SK-N-MC (cell line): ENCODE measurements at places on chromosomes 7 and 10.

GRCh38 chr7:102106625-102107024, 180.0 kb upstream of the SH2B2 start:
- no peak for DNase-seq

DNA sequence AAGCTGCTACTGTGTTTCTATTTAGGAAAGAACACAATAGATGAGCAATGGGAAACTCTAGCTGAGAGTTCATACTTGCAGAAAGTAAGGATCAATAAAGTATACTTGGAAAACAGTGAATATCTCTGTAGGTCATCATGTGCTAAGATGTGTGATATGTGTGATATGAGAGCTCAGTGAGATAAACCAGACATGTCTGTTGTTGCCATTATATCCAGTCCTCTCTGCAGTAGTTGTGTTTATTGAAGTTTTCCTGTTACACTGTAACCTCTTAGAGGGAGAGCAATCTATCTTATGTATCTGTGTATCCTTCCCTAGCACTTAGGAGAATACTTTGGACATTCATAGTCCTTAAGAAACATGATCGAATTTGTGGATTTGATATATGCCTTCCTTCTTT, 19.1 kb downstream of the TRUB1 start:
- no peak for DNase-seq

DNA sequence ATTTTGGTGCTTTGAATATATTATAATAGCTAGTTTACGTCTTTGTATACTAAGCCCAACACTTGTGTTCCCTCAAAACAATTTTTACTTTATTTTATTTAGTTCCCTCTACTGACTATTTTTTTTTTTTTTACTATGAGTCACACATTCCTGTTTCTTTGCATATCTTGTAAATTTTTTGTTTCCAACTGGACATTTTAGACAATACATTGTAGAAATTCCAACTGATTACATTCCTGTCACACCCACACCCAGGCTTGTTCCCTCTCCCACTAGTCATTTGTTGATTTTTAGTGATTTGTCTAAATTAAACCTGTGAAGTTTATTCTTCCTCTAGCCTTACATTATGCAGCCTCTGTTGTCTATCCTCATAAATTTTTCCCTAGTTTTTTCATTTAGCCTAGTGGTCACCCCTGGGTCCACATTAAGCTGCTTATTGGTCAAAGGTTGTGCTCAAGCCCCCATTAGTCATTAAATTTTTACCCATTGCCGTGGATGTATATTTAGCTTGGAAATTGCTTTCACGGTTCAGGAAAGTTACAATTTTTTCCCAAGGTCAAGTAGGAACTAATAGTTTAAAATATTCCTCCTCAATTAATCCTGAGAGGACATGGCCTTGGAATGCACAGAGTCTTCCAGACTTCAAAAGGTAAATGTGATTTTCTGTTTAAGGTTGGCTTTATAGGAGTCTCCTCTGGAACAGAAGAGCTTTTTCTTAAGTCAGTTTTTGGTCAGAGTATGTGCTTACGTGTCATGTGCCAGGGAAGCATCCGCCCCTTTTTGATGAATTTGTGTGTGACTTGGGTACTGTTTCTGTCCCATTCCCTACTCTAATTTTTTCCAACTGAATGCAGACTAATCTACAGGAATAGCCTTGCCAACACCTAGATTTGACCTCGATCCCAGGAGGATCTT, 207.6 kb upstream of the TMEM72 start:
- DNase-seq, result no peak

GRCh38 chr7:39085590-39086049, 107.9 kb downstream of the POU6F2 start:
- no peak for DNase-seq

DNA sequence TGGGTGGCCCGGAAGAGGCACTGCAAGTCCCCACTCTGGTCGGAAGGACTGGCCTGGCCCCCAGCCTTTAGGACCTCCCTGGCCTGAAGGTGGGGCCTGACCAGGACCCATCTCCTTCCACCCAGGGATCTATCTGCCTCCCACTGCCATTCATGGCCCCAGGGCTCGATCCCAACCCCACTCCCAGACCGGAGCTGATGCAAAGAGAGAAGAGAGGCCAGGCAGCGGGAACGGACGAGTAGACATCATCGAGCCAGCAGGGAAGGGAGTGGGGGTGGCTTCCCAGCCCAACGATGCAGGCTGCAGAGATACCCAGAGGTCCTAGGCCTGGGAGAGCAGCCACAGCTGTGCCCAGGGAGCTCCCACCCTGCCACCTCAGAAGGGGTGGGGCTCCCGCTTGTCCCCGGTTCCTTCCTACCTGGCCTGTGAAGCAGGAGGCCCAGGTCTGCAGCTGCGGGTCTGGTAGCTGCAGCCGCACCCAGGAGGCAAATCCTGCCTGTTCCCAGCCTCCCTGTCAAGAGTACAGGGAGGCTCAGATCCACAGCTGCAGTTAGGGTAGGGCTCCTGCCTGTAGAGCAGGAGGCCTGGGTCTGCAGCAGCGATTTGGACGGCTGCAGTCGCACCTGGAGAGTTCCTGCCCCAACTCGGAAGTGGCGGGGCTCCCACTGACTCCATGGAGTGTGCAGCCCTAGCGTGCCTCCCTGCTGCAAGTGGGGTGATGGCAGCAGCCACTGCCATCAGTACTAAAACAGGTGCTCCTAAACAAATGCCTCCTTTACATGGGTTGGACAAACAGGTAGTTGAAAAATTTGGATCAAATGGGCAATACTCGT, 1151.0 kb upstream of the PHF14 start:
- no peak for DNase-seq

- DNase-seq, result no peak
Measured at GRCh38 chr7:19161671-19162070, 16.4 kb upstream of the FERD3L start.

GRCh38 chr7:19116121-19117090, 1.0 kb downstream of the TWIST1 start:
- no peak for DNase-seq

DNA sequence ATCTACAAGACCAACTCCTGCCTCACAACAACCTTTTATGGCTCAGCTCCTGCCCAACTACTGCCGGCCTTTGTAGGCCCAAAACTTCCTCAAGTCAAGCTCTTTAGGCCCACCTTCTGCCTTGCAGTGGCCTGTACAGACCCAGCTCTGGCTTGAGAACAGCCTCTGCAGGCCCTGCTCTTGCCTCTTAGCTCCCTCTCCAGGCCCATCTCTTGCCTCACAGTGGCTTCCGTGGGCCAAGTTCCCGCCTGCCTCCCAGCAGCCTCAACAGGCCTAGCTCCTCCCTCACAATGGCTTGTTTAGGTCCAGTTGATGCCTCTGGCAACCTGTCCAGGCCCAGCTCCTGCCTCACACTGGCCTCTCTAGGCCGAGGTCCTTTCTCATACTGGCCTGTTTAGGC, 32.4 kb upstream of the VKORC1L1 start:
- DNase-seq, result no peak

DNA sequence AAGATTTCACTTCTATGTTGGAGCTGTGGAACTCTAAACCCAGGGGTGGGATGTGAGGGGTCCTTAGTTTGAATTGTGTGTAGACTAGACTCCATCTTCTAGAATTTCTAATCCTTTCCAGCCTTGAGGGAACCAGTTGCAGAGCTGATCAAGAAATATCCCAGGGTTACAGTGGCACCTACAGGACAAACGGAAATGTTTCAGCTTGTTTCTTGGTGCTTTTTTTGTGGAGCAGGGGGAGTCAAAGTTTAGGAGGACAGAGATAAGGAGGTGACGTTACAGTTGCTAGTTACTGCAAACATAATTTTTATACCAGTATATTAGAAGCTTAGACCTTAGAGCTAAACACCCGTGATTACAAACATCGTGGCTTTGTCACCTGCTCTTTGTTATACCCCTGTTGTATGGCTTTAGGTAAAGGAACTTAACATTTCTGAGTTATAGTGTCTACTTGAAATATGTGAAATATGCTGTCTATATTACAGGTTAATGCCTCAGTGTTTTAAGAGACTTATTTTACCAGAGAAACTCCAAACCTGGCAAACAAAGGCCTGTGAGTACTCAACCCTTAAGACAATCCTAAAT, 84.5 kb upstream of the DYNC1I1 start:
- DNase-seq, result no peak

- DNase-seq, result no peak
Measured at GRCh38 chr7:23106057-23106822, 655 bp downstream of the KLHL7 start.

- DNase-seq, result no peak
Measured at GRCh38 chr7:101031082-101031481, 11.2 kb downstream of the MUC17 start.

GRCh38 chr7:30980751-30981150, 17.0 kb downstream of the GHRHR start:
- no peak for DNase-seq

- DNase-seq, result no peak
Measured at GRCh38 chr10:70964245-70964644, 75.9 kb upstream of the PCBD1 start.

GRCh38 chr10:97810446-97810845, 38.6 kb upstream of the SFRP5 start:
- no peak for DNase-seq
